ENCODE measurements at places on chromosomes 1 and 21.
A peak's percentile ranks its signal among the peaks of the same experiment; 100 is the strongest.

DNA sequence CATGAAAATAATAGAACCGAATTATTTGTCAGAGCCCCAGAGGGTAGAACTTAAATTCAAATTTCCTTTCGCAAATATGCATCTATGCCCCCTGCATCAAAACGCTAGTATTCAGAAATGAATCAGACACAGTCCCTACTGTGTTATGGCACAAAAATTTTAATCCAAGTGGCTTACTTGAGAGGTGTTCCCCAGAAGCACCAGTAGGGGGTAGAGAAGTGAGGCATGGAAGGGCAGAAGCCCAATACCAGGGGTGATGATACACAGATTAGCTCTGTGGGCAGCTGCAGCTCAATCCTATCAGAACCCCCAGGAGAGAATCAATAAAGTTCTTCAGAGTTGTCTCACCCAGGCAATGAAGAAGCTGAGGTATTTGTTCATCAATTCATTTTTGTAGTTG, 342.2 kb downstream of the OMA1 start:
- DNase-seq: peak; percentile 1

DNA sequence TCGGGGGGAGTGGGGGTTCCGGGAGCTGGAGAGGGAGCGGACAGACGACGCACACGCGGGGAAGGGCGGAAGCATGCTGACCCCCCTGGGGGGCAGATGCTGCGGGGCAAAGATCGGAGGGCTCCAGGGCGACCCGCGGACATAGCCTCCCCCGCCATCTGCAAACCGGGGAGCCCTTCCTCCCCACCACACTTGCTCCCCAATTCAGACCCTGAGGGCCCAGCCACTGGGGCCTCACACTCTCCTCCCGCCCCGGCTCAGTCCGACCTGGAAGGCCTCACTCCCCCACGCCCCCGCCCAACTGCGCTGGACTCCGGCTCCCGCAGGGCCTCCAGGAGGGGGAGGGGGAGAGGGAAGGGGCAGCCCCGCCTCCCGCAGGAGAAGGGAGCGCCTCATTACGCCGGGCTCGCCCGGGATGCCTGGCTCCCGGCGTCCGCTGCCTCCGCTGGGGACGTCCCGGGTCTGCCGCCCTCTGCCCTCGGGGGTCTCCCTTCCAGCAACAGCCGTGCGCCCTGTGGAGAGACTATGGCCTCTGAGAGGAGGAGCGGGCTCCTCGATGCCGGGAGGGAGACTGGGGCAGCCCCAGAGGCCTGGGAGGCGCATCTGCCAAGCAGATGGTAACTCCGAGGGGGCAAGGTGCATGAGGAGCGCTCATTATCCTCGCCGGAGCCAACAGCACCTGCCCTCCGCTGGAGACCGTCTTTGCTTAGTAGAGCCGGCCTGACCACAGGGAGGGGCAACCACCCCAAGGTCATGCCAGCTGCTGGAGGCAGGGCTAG, 636 bp upstream of the CAMK2N1 start:
- DNase-seq: no peak

- no peak for DNase-seq
These were observed 111.4 kb downstream of the MAST2 start for GRCh38 chr1:45914836-45915235.

GRCh38 chr1:212491454-212491853, 58.7 kb downstream of the NENF start:
- no peak for DNase-seq

GRCh38 chr1:24935196-24935526, 5.1 kb upstream of the RUNX3 start:
- DNase-seq: no peak

- no peak for DNase-seq
These were observed 83.6 kb downstream of the SIK1 start for GRCh38 chr21:43343095-43343991.

GRCh38 chr1:196148367-196148970, 459.8 kb downstream of the KCNT2 start:
- no peak for DNase-seq

- no peak for DNase-seq
These were observed 228.8 kb upstream of the IRF2BP2 start for GRCh38 chr1:234838820-234839219.

- no peak for DNase-seq
These were observed 24.8 kb downstream of the TFAP2E start for GRCh38 chr1:35597870-35598269.

GRCh38 chr1:240652549-240652948, 40.6 kb upstream of the GREM2 start:
- DNase-seq: no peak

GRCh38 chr21:42532466-42533181, 19.0 kb downstream of the SLC37A1 start:
- no peak for DNase-seq

DNA sequence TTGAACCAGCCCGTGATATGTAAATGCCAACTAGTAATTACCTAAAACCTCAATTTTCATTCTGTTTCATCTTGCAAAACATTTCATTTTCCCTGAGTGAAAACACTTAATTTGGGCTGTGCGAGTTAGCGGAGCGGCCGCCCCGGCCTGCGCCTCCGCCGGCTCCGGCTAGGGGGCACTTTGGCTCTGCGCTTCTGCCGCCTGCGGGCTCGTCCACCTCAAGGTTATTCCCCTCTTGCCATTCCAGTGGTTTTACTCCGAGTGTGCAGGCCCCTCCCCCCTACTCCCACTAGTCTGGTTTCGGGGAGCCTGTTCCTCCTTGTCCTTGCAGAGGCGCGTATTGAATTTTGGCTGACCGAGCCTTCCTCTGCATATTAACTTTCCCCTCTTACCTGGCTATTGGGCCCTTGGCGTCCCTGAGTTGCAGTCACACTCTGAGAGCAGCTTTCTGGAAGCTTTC, 55.6 kb downstream of the PEX14 start:
- no peak for DNase-seq

GRCh38 chr1:243726806-243727502, 123.1 kb downstream of the AKT3 start:
- no peak for DNase-seq

GRCh38 chr21:34345892-34346291, 17.9 kb upstream of the KCNE2 start:
- DNase-seq: no peak

- no peak for DNase-seq
These were observed 13.8 kb downstream of the WLS start for GRCh38 chr1:68218490-68218889.

GRCh38 chr21:42781150-42781970, 98.0 kb downstream of the WDR4 start:
- no peak for DNase-seq

DNA sequence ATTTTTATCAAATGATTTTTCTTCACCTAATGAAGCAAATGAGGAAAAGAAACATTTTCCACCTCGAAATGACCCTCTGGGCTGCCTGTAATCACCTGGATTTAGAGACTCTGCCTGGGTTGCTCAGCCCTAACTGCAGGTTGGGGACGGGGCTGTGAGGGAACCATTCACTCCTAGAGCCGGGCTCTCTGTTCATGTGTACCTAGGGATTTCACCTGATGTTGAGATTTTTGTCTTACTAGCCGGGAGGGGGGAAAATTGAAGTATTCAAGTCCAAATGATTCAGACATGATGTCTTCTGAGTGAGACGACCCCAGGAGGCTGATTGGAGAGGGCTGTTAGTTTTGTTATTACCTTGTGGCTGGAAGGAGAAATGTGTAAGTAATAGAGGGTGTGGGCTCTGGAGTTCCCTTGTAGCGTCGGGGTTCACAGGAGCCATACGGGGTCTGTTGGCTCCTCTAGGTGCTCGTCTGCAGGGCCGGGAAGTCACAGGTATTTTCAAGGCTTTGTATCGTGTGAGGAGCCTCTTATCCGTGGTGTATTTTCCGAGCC, 42.3 kb upstream of the PWP2 start:
- DNase-seq: no peak

GRCh38 chr1:198417039-198417438, 123.4 kb downstream of the ATP6V1G3 start:
- DNase-seq: no peak

GRCh38 chr1:34889705-34890104, 30.2 kb upstream of the SMIM12 start:
- DNase-seq: no peak

GRCh38 chr1:95002540-95003432, 70.0 kb downstream of the ALG14 start:
- DNase-seq: no peak

DNA sequence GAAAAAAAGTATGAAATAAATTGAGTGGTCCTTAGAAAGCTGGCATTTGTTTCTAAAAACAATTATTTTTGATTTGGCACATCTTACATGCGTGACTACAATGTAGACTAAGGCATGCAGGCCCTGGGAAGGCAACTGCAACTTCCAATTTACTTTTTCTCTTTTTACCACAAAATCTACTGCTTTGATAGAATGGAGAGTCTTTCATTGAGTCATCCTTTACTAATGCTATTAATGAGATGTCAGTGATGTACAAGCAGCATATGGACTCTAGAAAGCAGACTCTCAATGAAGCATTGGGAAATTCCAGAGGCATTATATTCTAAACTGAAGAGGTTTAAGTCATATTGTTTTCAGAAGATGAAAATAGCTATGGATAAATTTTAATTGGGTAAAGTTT, 29.6 kb upstream of the PRRX1 start:
- DNase-seq: no peak

DNA sequence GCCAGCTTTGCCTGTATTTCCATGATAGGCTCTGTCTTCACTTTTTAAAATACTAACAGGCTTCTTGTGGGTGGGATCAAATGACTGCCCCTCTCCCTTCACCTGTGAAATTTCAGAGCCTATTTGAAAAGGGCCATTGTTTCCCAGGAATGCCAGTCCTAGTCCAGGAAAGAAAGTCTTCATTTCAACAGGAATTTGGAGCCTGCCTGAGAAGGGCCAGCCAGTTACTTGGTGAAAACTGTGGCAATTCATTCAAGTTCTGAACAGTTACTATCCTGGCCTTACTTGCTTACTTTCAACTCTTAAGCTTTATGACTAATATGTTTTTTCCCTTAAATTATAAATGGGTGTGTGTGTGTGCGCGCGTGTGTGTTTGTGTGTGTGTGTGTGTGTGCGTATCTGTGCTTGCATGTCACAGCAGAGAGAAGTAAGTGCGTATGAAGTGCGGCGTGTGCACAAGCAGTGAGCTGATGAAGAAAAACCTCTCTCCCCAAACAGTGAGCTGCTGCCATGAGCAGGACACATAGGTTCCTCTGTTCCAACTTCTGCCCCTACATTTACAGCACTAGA, 67.5 kb upstream of the RNPC3 start:
- DNase-seq: no peak

- no peak for DNase-seq
These were observed 24.1 kb downstream of the GPR3 start for GRCh38 chr1:27416387-27417111.

- DNase-seq: no peak
These were observed 107.4 kb downstream of the LMX1A start for GRCh38 chr1:165248969-165249571.

DNA sequence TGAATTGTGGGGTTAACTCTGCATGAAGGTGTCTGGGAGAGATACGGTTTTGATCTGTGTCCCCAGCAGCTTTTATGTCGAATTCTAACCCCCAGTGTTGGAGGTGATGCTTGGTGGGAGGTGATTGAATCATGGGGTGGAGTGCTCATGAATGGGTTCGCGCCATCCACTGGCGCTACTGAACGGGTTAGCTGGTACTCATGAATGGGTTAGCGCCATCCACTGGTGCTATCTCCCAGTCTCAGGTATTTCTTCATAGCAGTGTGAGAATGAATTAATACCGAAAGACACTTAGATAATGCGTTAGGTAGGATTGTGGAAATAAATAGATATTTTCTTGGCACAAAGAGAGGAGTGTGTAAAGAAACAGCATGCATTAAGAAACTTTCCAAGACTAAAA, 32.9 kb upstream of the CLDN8 start:
- no peak for DNase-seq

GRCh38 chr1:143665606-143666005, 306.2 kb downstream of the FAM72C start:
- DNase-seq: no peak

DNA sequence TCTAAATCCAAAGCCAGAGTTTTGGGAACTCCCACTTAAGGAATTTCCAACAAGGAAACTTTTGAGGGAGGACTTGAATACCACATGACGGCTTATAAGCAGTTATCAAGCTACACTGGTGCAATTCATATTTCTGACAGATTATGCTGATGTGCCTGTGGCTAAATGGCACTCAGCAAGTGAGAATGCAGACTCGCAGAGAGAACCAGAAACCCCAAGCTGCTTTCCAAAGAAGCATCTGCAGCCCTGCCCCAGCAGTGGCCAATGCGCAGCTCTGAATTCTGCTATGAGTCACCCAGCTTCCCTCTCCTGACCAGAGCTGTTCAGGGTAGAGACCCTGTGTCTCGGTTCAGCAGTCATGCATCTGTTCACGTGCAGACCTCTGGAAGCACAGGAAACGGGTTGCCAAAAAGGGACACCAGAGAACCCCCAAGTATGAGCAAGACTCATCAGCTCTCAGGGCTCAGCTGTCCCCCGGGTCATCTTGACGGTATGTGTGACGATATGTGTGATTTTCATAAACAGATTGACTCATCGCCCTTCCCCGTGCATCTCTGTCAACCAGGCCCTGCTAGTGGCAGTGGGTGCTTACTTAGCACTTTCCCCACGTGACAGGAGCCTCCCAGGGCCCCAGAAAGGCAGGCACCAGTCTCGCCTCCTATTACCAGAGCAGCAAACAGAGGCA, 76.3 kb downstream of the ITPKB start:
- peak; percentile 78 for DNase-seq

All from GM19239 (cell line).